HuH-7 (cell line): ENCODE measurements at places on chromosomes 16 and 17.
A peak's percentile ranks its signal among the peaks of the same experiment; 100 is the strongest.

DNA sequence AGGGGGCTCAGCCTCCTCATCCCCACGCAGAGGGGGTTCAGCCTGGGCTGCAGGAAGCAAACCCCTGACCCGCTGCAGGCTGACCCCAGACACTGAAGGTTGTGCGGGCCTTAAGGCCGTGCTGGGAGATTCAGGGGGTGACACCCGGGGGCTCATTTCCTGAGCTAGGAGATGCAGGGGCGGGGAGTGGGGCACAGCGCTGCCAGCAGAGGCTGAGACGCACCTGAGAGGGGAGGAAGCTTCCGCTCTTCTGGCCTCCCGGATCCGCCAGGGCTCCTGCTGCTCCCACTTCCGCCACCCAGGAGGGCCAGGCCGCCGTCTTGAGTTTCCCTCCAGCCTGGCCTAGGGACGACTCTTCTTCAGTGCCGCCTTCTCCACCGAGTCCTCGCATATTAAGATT, 173.2 kb upstream of the FOXF1 start:
- no peak for DNase-seq

GRCh38 chr16:23434380-23434779, 18.6 kb downstream of the COG7 start:
- DNase-seq: peak; percentile 34

GRCh38 chr17:75317671-75318070, 28.4 kb upstream of the SLC25A19 start:
- no peak for DNase-seq

GRCh38 chr16:15521758-15522509, 87.5 kb downstream of the BMERB1 start:
- DNase-seq: no peak

DNA sequence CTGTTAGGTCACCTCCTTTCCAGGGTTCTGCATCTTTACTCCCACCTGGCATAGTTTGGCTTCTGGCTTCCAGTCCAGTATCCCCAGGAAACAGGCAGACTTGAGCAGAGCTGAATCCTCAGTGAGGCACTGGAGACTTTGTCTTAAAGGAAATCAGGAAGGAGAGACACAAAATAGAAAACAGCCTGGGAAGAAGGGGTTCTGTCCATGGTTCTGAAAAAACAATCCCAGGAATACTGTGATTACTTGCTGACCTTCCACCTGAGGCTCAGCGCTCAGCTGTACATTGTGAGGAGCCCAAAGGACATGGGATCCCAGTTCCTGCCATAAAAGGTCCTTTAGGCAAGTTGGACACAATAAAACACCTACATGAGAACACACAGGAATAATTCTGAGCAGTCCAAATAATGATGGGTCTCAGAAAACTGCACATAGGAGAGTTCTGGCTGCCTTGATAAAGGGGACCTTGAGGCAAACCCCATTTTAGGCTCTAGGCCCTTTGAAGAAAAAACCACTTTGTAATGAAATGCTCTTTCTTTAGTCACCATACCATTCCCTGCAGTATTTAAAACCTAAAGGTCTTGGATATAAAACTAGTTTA, 81.4 kb upstream of the CRHR1 start:
- DNase-seq: no peak

GRCh38 chr16:55408661-55409060, 70.3 kb upstream of the MMP2 start:
- DNase-seq: no peak

DNA sequence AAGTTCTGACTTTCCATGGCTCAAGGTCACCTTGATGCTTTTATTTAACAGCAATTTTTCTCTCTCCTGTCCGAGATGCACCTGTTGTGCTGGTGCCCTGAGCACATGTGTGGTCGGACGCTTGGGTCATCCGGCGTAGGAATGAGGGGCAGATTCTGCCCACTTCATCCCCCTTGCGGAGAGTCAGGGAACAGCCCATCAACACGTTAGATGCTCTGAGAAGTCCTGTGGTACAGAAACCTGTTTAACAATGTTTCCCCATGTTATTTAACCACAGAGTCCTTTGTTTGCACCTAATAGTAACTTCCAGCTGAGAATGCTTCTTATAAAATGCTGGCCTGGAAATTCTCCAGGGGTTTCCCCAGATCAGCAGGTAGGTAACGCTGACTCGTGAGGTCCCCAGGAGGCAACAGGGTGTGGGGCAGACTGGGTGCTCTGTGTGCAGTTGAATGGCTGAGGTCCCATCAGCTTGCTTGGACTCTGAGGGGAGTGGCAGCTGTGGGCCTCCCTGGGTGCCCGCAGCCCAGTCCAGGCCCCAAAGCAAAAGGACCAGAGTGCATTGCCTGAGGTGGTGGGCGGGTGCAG, 17.8 kb downstream of the DOC2B start:
- DNase-seq: peak; percentile 66

DNA sequence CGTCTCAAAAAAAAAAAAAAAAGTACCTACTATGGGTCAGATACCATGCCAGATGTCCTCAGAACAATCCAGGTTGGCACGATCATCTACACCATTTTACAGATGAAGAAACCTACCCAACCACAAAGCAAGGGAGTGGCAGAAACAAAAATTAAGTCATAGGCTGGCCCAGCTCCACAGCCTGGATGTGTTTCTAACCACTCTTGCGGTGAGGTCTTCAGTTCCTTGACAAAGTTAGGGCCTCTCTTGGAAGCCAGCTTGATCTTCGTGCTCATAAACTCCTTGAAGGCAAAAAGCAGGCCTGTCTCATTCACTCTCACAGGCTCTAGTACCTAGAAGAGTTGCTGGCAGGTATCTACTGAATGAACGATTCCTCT, 6.2 kb downstream of the GGA2 start:
- DNase-seq: no peak

- no peak for DNase-seq
Measured at GRCh38 chr17:30378241-30378824, 394 bp upstream of the CPD start.
